ENCODE measurements at places on chromosomes 6 and 20.

- DNase-seq, result no peak
These were observed 280.2 kb downstream of the ADGB start for GRCh38 chr6:146878952-146879340.

DNA sequence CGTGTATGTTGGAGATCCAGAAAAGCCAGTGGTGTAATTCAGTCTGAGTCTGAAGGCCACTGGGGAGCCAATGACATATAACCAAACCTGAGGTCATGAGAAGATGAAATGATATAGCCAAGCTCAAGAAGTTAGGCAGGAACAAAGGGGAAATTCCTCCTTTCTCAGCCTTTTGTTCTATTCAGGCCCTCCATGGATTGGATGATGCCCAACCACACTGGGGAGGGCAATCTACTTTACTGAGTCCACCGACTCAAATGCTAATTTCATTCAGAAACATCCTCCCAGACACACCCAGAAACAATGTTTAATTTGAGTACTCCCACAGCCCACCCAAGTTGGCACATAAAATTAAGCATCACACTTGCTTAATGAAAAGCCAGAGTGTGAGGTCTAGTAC lies 183.6 kb downstream of the GJA1 start:
- DNase-seq, result no peak

DNA sequence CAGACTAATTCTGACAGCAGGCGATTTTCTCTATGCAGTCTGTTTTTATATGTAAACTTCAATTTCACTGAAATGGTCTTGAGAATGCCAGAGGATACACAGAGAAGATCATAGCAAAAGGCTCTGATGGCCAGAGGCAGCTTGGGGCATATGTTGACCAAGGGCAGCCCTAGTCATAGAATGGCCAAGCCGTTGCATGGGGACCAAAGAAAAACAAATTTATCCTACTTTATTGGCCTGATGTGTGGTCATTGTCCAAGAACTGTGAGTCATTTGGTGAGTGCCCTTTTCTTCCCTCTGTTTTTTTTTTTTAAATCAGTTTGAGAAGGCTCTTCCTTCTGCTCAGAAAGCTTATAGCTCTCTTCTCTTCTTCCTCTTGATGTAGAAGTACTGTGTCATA lies 5.8 kb downstream of the HDGFL1 start:
- no peak for DNase-seq

GRCh38 chr6:95364016-95364604 lies 213.2 kb upstream of the MANEA start:
- DNase-seq, result no peak

GRCh38 chr6:118419448-118420394 lies 128.4 kb upstream of the PLN start:
- no peak for DNase-seq

DNA sequence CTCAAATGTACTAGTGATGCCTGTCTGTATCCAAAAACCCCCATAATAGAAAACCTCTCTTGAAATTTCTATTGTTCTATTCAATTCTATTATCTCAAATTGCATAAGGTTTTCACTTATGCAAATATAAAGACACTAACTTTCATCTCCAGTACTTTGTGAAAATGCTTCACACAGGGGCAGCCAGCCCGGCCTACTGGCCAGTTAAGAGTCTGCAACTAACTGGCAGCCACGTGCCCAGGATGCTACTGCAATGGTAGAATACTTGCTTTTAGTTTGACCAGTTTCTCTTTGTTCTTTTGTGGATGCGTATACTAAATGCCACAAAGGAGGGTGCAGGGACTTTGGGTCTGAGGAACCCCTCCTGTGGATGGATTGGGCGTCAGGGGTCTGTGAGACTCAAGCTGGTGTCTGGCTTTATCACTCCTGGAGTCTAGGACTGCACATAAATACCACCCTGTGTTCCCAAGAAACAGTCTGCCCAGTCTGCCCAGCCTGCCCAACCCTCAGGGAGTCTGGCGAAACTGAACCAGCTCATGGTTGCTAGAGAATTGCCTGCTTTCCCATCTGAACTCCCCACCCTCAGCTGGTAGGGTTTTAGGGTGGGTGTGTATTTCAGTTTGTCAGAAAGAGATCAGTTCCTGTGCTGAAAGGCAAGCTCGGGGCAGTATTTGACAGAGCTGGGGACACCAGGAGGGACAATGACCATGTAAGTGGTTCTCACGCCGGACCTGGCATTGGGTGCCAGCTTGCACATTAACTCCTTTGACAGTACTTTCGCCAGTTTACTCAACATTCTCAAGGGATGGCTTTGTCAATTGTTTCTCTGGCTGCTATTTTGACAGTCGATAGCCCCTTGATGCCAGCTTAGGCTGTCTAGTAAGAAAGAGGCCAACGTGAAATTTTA lies 558.2 kb upstream of the JAG1 start:
- no peak for DNase-seq

DNA sequence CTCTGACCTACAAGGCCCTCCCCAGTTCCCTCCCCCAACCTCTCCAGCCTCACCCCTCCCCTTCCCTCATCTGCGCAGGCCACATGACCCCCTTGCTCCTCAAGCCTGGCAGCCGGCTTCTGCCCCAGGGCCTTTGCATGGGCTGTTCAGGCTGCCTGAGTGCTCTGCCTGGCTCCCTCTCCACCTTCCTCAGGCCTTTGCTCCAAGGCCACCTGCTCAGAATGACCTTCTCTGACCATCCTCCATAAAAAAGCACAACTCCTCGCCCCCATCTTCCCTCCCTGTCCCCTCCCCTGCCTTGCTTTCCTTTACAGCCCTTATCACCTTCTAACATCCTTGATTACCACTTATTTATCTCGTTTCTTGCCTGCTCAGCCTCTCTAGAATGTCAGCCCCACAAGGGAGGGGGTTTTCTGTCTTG lies 38.7 kb downstream of the SPDEF start:
- DNase-seq, result no peak

DNA sequence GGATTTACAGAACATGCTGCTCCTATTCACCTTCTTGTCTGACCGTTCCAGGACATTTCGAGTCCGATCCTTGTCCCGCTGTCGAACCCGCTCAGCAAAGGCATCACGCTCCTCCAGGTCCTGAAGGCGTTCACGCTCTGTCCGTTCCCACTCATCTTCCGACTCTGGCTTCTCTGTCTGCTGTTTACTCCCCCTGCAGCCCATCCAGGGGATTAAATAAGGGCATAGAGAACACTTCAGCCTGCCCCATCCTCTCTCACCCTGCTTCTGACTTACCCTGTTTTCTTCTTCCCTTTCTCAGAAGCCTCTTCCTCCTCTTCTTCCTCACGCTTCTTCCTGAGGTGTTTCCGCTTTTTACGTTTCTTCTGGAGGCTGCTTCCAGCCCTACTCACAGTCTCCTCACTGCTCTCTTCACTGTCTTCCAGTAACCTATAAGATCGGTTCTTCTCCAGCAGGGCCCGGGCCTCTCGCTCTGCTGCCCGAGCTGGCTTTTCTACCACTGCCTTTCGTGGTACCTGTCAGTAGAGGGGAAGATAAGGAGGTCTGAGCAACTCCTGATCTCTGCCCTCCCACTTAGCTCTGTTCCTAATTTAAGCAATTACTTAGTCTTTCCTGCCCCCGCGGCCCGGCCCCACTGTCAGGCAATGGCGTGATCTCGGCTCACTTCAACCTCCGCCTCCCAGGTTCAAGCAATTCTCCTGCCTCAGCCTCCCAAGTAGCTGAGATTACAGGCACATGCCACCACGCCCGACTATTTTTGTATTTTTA lies 1.9 kb downstream of the DHX16 start:
- DNase-seq, result no peak

DNA sequence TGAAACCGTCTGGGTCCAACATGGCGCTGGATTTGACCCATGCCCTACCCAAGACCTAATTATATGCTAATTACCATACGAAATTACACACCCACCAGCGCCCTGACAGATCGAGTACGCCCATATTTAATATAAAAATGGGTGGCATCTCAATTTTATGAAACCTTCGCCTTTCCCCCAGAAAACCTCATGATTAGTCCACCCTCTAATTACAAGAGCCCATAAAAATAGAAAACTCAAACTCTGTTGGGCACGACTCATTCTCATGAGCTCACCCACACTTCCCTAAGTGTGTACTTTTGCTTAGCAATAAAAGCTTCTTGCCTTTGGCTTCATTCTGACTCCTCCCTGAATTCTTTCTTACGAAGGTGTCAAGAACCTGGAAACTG lies 136.4 kb downstream of the OR2B2 start:
- no peak for DNase-seq

DNA sequence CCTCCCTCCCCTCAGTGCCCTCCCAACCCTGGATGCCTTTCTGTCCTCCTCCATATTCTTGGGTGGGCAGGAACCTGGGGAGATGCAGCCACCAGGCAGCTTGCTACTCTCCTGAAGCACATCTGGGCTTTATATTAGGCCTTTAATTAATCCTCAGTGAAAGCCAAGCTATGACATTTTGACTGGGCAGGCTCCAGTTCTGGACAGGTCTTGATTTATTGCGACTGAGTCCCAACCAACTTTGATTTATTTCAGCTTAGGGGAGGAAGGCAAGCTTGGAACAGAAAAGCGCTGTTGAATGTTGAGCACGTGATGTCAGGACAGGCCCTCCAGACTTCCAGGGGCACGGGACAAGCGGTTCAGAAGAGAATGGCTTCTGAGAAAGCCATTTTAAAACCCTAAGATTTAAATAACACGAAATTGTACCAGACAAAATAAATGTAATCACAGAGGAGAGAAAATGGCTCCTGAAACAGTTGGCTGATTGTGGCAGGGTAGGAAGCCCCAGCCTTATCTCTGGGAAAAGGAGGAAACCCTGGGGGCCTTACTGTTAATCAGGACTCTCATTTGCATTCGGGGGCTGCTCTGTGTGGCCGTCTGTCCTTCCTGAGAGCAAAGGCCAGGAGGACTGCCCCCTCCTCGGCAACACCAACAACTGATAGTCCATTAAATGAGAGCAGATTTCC lies 294.2 kb downstream of the FOXC1 start:
- no peak for DNase-seq

- DNase-seq, result no peak
These were observed 17.2 kb upstream of the LRRN4 start for GRCh38 chr20:6070829-6071695.

- no peak for DNase-seq
These were observed 91.2 kb downstream of the JARID2 start for GRCh38 chr6:15336900-15337560.
